ENCODE measurements at places on chromosomes 1 and 21. TPM values are rescaled to one million over a fixed set of nuclear protein-coding genes. Genes with fewer than 3 reads are reported as not detected.

DNA sequence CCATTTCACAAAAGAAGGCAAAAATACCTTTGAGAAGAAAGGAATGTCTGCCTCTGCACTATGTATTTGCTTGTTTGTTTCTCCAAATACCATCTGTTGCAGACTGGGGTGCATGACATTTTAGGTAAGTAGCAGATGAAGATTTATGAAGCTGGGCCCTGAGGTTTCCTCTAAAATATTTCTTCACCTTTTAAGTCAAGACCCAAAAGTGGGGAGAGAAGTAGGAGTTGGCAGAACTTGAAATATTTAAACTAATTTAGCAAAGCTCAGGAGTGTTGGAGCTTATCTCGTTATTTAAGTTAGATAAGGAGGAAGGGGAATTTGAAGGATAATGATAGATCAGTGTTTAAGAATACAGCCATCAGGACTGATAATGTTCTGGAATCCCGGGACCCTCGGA is 152.9 kb downstream of the DHRS3 start:
- DNase-seq, result no peak

DNA sequence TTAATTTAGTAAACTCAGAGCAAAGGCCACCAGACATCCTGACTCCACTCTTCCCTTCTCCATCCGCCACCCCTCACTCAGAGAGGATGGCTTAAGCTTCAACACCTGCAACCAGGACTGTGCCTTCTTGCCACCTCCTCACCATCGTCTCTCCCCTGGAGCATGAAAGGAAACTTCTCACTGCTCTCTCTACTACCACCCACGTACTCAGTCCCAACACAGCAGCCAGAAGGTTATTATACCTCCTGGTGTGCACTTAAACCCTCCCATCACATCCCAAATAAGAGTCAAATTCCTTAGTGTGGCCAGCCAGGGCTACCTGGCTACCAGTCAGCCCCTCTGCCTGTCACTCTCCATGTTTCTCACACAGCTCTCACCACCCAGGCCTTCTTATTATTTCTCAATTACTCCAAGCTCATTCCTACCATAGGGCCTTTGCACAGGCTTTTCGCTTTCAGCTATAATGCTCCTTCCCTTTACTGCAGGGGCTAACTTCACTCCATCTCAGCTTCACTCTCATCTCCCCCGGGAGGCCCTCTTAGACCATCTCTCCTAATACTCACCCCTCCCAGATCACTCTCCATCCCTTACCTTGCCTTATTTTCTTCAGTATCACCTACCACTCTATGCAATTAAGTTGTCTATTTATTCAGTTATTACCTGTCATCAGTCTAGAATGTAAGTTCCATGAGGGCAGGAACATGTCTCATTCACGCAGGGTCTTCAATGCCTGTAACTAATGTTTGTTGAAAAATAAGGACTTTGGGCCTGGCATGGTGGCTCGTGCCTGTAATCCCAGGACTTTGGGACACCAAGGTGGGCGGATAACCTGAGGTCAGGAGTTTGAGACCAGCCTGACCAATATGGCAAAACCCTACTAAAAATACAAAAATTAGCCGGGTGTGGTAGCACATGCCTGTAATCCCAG is 137.5 kb downstream of the TOMM20 start:
- DNase-seq, result no peak

DNA sequence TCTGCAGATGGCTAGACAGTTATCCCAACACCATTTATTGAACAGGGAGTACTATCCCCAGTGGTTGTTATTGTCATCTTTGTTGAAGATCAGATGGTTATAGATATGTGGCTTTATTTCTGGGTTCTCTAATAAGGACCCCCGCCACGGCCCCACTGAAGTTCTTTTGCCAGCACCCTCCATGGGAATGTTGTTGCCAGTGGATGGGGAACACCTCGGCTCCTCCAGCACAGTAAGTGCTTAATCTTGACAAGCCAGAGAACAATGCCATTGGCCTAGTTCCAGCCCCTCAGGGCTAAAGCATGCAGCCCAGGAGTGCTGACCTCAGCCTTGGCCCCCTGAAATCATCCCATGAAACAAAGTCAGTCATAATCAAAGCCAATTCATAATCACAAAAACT is 337.6 kb downstream of the AGBL4 start:
- no peak for DNase-seq

GRCh38 chr1:53049574-53049967 is 12.4 kb upstream of the PODN start:
- DNase-seq, result no peak

DNA sequence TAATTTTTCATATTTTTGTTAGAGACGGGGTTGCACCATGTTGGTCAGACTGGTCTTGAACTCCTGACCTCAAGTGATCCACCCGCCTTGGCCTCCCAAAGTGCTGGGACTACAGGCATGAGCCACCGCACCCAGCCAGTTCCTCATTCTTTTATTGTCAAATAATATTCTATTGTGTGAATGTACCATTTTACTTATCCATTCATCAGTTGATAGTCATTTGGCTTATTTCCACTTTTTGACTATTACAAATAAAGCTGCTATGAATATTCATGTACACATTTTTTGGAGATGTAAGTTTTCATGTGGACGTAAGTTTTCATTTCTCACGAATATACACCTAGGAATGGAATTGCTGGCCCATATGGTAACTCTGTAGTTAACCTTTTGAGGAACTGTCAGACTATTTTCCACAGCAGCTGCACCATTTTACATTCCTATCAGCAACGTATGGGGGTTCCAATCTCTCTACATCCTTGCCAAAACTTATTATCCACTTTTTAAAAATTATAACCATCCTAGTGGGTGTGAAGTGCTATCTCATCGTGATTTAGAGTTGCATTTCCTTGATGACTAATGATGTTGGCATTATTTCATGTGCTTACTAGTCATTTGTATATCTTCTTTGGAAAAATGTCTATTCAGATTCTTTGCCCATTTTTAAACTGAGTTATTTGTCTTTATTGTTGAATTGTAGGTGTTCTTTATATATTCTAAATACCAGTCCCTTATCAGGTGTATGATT is 12.7 kb downstream of the PACC1 start:
- no peak for DNase-seq

GRCh38 chr1:22857661-22858060 is 115.0 kb downstream of the LACTBL1 start:
- DNase-seq, result no peak

The NHLH1 gene
- total RNA-seq, result not detected

The S100A3 gene
- total RNA-seq, result 1.3 TPM

DNA sequence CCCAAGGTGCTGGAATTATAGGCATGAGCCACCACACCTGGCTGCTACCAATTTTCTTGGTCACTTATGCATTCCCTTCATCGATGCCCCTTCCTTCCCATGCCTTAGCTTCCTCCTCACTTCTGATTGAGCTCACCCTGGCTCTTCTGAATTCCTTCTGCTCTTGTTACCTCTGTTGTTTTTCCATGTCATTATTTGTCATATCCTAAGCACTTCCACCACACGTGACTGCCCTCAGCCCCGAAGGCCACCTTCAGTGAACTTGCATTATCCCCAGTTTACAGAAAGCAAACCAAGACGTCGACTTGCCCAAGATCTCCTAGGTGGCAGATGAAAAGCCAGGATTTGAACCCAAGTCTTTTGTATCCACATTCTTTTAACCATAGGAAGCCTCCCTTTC is 30.7 kb downstream of the CA6 start:
- DNase-seq, result no peak
